Activated T-cell treated with anti-CD3 and anti-CD28 coated beads for 24 hours (primary cell): ENCODE measurements at places on chromosomes 4 and X.

DNA sequence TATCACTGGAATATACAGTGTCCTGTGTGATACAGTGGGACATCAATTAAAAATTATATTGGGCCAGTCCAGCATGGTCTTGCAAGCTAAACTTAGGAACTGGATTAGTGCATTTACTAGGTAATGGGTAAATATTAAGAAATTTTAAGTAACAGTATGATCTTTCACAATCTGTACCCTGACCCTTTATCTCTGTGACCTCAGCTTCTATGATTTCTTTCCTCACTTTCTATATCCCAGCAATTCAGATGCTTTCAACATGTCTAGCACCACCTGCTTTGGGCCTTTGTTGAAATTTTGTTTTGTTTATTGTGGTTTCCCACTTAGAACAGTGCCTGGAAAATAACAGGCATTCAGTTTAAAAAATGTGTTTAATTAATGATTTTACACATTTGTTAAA, 2295.4 kb downstream of the ARAP2 start:
- DNase-seq: no peak

- DNase-seq: no peak
These were observed 11.9 kb upstream of the MAOA start for GRCh38 chrX:43644124-43644701.

GRCh38 chr4:1591107-1591506, 93.0 kb downstream of the FAM53A start:
- no peak for DNase-seq

- no peak for DNase-seq
These were observed 750.5 kb downstream of the FAM133A start for GRCh38 chrX:94424456-94424855.

DNA sequence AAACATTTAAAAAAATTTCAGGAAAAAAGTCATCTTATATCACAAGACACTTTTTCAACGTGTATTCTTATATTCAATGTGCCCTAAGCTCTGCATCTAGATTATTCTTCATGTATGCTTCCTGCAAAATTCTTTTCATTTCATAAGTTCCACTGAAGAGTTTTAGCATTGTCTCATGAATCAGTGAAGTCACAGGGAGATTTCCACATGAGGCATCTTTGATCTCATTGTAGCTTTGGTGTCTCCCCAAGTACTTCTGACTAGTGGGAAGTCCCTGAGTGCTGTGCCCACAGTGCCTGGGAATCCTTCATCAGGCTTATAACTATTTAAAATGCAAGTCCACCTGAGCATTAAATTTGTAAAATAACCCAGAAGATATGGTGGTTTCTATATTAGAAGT, 123.8 kb downstream of the MAD2L1 start:
- no peak for DNase-seq

GRCh38 chr4:74794382-74795010, at the start of gene BTC:
TSS of gene BTC (minus strand) at chr4:74794523. CDS start at chr4:74794325, 198 bp downstream.
- no peak for DNase-seq

GRCh38 chrX:5791721-5792120, 436.9 kb downstream of the NLGN4X start:
- no peak for DNase-seq

DNA sequence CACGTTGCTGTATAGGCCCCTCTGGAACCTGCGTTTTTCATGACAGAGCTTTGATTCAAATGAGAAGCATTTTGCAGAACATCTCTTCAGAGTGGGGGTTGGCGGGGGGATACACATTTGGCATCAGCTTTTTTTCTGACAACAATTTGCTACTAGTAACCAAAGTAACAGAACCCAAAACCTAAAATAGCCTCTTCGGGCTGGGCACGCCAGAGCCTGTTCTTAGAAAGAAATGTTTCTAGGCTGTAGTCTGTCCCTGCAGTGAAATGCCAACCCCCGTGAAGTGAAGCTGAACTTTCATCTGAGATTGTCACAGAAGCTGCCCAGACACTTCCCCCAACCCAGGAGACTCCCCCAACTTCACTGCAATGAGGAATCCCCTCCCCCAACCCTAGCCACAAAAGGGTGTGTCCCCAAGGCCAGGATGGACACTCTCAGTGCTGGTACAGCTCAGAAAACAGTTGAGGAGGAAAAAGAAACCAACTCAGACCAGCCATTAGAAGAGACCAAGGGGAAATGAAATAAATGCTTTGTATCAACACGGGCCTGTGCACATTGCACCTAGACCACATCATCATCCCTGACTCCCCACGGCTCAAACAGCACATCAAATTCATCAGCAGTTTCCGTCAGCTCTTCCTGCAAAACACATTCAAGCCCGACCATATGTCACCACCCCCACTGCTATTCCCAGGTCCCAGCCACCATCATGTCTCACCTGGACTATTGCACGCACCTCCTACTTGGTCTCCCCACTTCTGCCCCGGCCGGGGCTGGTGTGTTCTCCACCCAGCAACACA, 8.4 kb upstream of the MAN2B2 start:
- no peak for DNase-seq

GRCh38 chr4:79907001-79907400, 166.0 kb downstream of the ANTXR2 start:
- no peak for DNase-seq

DNA sequence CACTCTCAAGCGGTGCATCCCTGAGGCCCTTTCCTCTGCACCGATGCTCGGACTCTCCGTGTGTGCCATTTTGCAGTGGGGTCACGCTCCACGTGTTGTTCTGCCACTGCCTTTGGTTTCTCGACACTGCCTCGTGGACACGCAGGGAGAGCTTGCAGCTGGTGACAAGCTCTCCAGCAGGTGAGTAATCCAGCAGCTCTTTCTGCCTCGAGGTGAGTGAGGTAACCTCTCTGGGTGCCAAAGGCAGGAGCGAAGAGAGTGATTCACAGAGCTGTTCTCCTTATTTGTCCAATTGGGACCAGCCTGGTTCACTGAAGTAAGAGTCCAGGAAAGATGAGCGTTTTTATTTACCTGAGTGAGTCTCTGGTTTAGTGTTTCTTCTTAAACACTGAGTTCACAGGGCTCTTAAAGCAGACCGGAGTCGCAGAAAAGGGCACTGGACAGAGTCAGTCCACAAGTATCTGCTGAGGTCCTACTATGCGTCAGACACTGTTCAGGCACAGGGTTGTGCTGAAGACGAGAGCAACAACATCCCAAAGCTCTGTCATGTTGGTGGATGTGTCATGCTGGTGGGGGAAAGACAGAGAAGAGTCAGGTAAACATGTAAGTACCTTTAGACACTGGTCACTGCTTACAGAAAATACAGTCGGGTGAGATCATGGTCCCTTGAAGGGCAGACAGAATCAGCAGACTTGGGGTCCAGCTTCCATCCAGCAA, 61.8 kb downstream of the FHDC1 start:
- no peak for DNase-seq

DNA sequence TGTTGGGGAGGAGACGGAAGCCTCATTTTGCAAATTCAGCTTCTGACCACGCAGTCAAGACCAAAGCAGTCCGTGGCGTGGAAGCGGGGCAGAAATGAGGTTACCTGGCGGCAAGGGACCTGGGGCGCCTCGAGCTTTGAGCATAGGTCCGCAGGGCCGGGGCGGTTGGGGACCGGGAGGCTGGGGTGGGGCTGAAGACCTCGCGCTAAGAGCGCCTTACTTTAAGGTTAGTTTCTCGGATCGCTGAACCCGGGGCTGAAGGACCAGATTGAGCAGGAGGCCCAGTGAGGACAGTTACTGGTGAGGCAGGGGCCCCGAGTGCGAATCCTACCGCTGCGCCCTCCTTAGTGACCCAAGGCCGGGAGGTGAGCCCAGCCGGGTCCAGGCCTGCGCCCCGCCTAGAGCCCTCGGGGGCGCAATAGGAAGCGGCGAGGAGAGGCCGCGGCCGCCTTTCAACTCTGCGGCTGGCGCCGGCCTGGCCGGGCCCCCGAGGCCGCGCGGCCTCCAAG, 7.5 kb downstream of the MSX1 start:
- DNase-seq: no peak

GRCh38 chr4:12697970-12698369, 786.2 kb downstream of the RAB28 start:
- DNase-seq: no peak

DNA sequence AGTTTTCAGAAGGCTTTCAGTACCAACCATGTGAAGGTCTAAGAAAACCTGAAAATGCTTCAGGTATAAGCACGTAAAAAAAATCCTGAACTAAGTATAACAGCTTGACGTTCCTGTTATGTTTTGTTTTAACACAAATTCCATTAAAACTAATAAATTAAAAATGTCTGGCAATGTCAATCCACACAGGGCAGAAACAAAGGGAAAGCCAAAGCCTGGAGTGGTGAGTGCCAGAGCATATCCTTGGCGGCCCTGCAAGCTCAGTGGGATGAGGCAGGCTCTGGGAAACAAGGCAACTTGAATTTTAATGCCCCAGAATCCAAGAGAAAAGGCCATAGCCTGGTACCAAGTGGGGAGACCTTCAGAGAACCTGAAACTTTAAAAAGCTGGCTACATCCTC, 78.2 kb downstream of the EPHA5 start:
- no peak for DNase-seq
